NAMALWA (cell line): ENCODE measurements at places on chromosomes 7 and 10.

DNA sequence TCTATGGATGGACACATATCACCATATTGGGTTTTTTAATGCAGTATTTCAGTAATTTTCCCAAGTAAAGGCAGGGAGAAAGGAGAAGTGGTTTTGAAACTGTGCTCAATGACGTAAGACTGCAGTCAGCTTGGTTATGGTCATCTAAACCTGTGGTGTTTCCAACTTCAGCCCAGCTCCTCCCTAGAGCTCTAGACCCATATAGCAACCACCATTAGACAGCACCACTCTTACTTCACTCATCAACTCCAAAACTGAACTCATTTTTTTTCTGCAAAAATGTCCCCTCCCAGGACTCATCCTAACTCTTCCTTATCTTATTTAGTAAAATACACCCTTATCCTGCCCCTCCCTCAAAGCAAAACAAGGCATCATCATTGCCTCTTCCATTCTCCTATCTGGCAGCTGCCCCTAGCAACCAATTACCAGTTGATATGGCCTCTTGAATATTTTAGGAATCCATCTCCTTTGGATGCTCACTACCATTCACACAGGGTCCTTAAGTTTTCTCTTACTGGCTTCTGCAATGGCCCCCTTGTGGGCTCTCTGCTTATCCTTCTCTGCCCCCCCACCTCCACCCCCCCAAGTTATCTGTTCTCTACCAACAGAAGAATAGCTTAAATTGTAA is 1.5 kb upstream of the RALA start:
- DNase-seq = peak; percentile 71

GRCh38 chr10:98100476-98100875 is 34.0 kb upstream of the R3HCC1L start:
- no peak for DNase-seq

- DNase-seq = no peak
These were observed 114.7 kb downstream of the CHN2 start for GRCh38 chr7:29309041-29309854.

GRCh38 chr10:2986391-2986801 is 81.0 kb upstream of the PFKP start:
- DNase-seq = no peak

- no peak for DNase-seq
These were observed 533.5 kb downstream of the PTPRN2 start for GRCh38 chr7:158054081-158054480.

DNA sequence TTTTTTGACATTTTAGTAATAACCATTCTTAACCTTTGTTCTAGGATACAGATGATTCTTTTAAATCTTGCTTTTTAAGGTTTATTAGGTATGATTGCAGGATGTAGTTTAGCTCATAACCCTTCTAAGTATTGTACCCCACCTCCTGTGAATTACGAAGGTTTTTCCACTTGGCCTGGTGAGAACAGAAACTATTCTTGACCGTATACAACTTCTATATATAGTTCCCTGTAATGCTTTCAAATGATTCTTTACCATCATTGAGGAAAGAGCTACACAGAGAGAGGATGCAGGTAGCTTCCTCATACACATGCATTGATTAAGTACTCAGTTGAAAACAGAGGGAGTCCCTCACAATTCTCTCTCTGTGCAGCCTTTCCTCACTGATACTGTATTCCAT is 86.3 kb downstream of the PALS2 start:
- no peak for DNase-seq

GRCh38 chr7:120783273-120783672 is 74.7 kb downstream of the TSPAN12 start:
- DNase-seq = no peak

GRCh38 chr10:86310702-86311101 is 55.9 kb downstream of the GRID1 start:
- DNase-seq = no peak

DNA sequence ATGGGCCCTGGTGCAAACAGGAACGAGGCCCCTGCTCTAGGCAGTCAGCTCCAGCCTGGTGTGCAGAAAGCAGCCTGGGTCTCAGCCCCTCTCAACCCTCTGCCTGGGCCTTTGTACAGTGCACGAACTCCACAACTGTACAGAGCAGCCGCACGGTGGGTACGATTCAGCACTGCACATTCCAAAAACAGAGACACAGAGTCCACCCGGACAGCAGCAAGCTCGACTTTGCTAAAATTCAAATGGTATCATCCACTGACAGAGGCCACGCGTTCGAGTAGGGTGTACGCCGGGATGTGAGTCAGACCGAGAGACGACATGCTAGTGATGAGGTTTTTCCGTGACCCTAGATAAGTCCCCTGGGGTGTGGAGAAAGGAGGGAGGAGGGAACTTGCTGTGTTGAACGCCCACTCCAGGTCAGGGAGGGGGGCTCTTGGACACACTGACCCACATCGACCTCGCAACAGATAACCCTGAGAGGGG is 65.6 kb upstream of the PDGFA start:
- no peak for DNase-seq

GRCh38 chr7:87797798-87798403 is 78.3 kb downstream of the SLC25A40 start:
- DNase-seq = peak; percentile 85

DNA sequence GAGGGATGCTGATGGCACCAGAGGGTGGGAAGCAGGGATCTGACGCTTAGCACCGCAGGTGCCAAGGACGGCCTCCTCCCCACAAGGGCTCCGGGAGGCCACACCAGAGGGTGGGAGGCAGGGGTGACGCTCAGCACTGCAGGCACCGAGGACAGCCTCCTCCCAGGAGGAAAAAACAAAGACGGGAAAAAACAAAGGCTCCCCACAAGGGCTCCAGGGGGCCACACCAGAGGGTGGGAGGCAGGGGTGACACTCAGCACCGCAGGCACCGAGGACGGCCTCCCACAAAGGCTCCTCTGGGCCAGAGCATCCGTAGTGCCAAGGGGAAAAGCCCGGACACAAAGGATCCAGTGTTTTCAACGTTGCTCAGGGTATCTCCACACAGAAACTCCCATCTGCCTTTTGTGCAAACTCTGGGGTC is 25.6 kb downstream of the DIP2C start:
- DNase-seq = no peak

DNA sequence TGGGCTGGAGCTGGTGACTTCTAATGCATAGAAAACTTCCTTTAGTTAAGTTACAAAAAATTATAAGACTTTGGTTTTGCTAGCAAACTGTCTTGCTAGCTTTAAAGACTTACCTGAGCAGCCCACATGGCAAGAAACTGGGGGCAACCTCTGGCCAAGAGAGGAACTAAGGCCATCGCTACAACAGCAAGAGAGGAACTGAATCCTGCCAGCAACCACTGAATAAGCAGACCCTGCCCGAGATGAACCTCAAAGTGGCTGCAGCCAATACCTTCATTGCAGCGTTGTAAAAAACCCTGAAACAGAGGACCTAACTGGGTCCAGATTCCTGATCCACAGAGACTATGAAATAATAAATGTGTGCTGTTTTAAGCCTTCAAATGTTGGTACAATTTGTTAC is 54.6 kb upstream of the STARD3NL start:
- DNase-seq = no peak

- DNase-seq = peak; percentile 53
These were observed 32.1 kb upstream of the GTF2I start for GRCh38 chr7:74625446-74625845.

DNA sequence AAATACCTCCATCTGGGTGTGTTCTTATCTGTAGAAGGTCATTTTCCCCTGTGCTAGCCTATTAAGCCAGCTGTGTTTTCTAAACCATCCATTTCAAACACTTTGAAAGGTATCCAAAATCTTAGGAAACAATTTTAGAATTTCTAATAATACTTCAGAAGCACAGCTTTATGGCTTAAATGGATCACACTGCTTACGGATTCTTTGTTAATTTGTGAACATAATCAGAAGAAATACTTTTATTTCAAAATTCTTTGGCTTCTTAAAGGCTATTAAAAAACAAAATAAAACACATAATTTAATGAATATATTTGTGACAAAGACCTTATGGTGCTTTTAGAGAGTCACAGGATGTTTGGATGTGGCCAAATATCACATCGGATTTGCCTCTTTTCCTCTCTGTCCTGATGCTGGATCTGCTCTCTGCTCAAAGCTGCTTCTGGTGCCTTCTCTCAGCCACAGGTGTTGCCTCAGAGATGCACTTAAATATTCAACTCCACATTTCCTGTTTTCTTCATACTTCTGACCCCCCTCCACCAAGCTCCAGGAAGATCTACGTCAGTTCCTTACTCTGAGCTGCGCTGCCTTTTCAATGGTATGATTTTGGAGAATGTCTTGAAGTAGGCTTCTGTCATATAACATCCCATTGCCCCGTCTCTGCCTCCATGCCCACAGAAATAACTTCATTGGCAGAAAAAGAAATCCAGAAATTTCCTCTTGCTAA is 230.6 kb downstream of the MLLT10 start:
- no peak for DNase-seq

- DNase-seq = no peak
These were observed 66.7 kb downstream of the CCDC3 start for GRCh38 chr10:12934777-12935176.

- DNase-seq = no peak
These were observed 113.6 kb downstream of the ADCY1 start for GRCh38 chr7:45687721-45688120.

DNA sequence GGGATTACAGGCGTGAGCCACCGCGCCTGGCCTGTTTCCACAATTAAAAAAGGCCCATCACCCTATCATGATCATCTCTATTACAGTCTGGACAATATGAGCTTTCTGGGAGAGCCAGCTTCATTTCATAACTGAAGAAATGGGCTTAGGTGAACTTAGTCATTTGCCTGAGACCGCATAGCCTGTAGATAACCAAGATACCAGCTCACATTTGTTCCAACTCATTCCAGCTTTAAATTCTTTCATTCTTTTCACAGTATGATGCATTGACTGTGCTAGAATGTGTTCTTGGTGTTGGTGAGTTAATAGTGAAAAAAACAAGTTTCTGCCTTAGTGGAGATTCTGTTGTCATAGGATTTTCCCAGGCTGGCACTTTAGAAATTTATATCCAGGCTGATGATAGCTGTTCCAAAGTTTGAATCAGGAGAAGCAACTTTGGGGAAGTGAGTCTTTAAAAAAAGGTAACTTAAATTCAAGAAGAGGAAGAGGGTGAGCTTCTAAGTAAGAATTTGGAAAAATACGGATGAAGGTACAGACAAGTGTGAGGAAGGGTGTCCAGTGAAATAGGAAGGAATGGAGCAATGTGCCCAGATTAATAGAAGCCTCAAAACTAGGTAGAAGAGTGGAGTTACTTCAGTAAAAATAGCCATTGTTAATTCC is 2.1 kb upstream of the H2AZ2 start:
- DNase-seq = no peak

GRCh38 chr10:3727268-3727667 is 57.7 kb downstream of the KLF6 start:
- no peak for DNase-seq

DNA sequence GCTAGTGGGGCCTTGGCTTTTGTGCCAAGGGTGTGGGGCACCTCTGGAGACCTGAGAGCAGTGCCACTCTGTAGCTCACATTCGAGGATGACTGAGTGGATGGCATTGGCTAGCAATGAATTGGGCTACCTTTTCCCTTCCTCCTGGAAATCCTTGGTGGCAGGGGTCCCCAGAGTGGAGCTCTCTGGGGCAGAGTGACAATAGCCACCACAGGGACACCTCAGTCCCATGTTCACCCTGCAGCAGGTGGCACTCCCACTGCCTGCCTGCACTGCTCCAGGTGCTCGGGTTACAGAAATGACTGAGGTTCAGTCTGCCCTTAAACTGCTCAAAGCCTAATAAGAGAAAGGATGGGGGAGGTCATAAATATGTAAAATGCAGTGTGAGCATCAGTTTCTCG is 17.8 kb downstream of the BTBD16 start:
- DNase-seq = no peak

DNA sequence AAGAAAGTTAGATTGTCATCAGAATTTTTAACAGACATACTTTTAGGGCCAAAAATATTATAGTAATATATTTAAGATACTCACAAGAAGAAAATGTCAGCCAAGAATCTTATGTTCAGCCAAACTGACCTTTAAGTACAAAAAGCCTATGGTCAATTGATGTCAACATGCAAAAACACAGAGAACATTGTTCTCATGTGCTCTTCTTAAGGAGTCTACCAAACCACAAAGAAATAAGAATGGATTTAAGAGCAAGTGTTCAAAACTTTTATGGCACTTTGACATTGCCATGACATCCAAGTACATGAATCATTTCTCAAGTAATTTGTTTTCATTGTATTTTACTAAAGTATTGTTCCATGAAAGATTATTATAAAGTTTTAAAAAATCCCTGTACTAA is 180.4 kb downstream of the TMEM26 start:
- no peak for DNase-seq

GRCh38 chr10:67257018-67257417 is 331.2 kb downstream of the LRRTM3 start:
- DNase-seq = no peak

- no peak for DNase-seq
These were observed 236.6 kb downstream of the CDK14 start for GRCh38 chr7:90832726-90833125.

DNA sequence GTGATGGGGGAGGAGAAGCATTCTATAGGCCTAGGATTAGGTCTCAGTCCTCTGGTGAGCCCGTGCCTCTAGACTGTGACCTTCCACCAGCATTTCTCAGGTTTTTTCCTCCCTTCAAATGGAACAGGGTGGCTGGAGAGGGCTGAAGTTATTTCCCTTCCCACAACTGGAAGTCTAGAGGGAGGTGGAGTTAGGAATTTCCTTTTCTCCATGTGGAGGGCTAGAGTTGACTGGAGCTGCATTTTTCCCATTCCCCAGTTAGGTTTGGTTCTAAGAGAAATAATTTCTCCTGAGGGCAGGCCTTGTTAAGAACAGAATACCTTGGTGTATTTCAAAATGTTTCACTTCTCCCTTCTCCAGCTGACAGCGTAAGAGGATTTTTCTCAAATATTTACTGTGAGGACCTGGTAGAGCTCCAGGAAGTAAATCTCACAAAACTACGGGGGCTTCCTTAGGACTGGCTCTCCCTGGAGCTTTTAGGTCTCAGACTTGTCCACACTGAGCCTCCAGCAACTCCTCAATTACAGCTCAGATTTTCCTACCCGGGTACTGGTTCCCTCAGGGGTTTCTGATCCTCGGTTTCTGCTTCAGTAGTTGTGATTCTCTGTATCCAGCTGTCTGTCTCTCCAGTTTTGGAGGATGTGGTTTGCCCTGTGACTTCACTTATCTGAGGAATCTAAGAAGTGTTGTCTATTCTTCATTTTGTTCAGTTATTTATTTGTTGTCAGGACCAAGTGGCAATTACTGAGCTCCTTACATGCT is 6.0 kb upstream of the REEP3 start:
- no peak for DNase-seq
